ENCODE measurements at places on chromosomes 6 and 20.

DNA sequence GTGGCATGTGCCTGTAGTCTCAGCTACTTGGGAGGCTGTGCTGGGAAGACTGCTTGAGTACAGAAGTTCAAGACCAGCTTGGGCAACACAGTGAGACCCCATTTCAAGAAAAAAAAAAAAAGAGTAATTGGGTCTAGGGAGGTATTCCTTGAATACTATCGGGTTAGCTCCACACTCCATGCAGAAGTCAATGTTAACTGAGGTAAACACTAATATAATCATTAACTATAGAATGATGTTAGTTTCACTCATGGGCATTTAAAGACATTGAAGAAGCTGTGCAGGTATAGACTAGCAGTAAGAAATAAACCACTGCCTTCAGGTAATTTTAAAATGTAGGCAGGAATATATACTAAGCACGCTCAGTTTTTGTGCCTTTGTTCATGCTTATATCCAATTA lies 32.6 kb downstream of the MDN1 start:
- DNase-seq, result no peak

DNA sequence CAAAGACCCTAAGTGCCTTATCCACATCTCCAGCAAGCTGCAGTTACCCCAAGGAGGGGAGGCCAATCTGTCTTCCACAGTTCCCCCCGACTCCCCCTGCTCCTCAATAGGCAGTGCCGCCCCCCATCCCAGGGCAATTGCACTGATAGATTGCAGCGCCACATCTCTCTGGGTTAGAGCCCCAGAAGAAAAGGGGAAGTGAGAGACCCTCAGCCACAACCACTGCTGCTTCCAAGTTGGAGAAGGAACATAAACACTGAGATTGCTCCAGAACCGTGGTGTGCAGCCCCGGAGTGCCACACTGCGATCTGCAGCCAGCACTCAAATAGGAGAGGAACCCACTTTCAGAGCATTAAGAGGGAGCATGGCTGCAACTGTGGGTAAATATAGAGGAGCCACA lies 101.5 kb downstream of the RWDD2A start:
- DNase-seq, result no peak

GRCh38 chr6:10347561-10348327 lies 67.1 kb downstream of the TFAP2A start:
- no peak for DNase-seq

DNA sequence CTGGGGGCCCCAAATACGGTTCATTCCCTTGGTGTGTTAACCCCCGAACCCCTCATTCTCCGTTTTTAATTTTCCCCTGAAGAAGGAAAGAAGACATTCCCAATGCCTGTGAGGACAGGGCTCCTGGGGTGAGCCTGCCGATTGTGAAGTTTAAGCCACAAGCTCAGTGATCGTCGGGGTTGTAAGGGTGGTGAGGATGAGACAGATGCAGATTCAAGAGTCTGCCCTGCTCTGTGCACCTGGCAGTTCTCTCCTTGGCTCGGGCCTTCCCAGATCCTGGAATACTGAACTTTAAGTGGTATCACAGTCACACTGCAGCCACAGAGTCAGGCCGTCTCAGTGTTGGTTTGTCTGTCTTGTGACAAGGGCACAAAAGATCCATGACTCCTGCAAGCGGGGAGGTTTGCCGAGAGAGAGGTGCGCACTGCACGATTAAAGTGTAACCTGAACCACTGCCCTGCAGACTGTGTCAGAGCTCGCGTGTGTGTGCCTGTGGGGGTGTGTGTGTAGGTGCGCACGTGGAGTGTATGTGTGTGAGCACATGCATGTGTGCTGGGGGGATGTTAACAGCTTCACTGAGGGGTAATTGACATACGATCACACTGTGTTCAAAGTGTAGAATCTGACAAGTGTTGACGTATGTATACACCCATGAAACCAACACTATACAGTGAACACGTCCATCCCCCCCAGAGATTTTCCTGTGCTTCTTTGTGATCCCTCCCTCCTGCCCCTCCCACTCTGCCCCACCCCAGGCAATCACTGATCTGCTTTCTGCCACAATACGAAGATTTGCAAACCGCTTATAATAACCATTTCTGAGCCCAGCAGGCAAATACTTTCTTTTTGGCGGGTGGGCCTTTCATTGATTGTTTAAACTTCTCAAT lies 38.9 kb downstream of the RPP40 start:
- no peak for DNase-seq

DNA sequence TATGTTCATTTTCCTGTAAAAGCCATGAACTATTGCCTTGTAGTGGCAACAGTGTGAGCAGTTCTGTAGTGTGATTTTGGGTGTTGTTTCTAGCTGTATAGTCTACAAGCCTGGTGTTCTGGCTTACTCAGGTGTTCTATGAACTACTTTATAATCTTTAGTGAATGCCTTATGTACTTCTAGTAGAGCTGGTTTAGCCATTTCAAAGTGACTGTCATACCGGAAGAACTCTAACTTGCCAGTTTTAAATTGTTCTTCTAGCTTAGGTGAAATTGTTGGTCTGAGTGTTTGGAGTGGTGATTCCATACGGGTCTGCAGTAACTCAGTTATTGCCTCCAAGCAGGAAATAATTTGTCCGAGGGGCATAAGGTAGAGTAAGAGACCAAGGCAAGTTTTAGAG lies 150.2 kb upstream of the ZNF184 start:
- no peak for DNase-seq

GRCh38 chr20:1927217-1927616 lies 32.0 kb downstream of the SIRPA start:
- no peak for DNase-seq

- no peak for DNase-seq
Measured at GRCh38 chr6:31356216-31356945, 598 bp downstream of the HLA-B start.

DNA sequence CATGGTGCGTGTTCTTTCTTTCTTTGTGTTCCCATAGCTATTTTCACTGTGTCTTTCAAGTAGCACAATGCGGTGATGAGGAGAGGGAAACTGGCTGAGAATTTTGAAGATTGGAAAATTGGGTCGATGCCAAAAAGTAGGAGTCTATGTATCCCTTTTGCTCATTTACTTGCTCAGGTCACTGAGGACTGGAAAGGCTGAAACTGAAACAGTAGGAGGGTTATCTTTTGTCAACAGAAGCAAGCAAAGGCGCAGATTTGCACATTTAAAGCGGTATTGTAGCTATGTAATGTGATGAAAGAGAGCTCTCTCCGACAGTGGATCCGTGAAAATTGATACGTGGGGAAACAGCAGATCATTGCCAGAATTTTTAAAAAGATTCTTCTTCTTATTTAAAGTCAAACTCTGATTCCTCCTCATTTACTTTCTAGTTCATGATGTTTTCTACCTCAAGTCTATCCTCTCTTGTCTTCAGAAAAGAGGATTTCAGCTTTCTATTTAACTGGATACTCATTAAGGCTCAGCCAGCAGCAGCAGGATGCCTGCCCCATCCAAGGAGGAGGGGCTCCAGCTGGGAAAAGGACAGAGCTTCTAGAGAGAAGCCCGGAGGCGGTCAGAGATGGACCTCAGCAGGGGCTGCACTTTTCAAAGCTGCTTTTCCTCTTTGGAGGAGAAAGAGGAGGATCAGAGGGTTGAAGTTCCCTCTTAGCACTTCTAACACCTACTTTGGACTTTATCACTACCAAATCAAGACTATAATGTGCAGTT lies 15.9 kb upstream of the FYN start:
- no peak for DNase-seq

- no peak for DNase-seq
Measured at GRCh38 chr6:4925580-4925979, 78.3 kb downstream of the RPP40 start.

GRCh38 chr6:34020807-34021553 lies 124.9 kb downstream of the GRM4 start:
- no peak for DNase-seq

DNA sequence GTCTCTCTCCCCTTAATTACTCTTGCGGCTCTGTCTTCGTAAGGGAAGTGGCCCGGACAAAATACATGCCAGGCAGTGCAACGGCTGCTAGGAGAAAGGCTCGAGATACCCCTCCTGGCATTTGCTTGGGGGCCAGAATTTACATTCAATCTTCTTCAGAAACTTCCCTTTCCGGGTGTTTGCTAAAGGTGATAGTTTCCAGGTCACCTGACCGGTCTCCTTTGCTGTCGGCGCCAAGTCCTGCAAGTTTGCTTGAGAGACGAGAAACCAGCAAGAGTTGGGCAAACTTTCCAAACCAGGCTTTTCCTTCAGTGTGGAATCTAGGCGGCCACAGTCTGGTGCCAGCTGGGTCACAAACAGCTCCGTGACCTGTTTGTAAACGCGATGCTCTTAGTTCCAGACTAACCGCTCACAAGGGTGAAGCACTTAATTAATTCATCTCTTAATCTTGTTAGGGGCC lies 563 bp upstream of the SRSF3 start:
- DNase-seq, result peak; percentile 80

DNA sequence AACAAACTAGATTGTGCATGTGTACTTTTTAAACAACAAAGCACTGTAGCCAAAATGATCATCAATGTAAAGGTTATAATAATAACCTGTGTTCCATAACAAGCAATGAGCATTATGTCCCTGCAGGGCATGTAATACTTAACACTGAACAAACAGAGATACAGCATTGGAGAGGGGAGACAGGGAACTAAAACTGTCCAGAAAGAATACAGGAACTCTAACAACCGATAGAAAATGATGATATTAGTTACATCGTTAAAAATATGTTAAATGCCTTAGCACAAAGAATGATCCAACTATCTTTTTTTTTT lies 80.5 kb downstream of the COL9A1 start:
- no peak for DNase-seq

DNA sequence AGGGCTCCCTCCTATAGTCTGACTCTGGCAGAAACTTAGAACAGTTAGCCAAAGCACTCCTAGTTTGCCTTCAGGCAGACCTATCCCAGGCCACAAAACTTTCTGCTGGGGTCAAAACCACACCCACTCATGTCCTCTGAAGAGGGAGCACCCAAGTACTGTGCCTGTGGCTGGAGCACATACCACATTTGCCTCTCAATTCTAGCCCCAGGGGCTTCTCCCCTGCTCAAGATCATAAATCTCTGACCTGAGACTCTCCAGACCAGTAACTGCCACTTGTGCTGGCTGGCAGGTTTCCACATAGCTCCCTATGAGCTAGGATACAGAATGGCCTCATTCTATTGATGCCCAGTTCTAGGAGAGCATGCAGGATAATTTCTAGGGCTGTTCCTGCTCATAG lies 781.0 kb downstream of the EYS start:
- no peak for DNase-seq

GRCh38 chr20:5535125-5535756 lies 215.0 kb upstream of the SHLD1 start:
- DNase-seq, result no peak

GRCh38 chr6:7786214-7786661 lies 60.3 kb downstream of the BMP6 start:
- no peak for DNase-seq

- no peak for DNase-seq
Measured at GRCh38 chr6:135606392-135606791, 108.9 kb upstream of the AHI1 start.

DNA sequence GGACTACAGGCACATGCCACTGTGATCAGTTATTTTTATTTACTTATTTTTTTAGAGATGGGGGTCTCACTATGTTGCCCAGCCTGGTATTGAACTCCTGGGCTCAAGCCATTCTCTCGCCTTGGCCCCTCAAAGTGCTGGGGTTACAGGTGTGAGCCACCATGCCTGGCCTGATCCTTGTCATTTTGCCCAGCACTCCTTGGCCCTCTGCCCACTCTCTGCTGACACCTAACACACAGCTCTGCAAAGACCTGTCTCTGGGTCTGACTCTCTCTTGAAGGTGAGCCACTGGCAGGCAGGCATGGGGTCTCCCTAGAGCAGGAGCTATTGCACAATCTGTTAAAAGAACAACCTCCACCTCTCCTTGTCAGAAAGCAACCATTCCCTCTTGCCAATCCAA lies 155.6 kb downstream of the ZFP64 start:
- DNase-seq, result no peak

GRCh38 chr20:60341062-60341461 lies 382.8 kb downstream of the CDH26 start:
- no peak for DNase-seq

DNA sequence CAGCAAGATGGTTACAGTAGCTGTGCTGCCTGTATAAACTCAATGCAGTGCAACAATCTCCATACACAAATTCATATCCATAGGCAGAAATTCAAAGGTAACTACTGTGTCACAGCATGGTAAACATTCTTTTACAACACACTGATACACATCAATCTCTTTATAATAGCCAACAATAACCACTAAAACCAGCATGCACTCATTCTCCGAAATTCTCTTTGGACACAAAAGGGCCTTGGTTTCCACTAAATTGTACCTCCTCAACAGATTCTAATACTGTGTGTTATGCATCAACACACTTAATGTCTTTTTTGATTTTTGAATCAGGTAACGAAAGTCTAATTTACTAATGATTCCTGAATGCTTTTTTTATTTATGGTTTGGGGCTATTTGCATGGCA lies 1323.7 kb downstream of the GRIK2 start:
- DNase-seq, result no peak

DNA sequence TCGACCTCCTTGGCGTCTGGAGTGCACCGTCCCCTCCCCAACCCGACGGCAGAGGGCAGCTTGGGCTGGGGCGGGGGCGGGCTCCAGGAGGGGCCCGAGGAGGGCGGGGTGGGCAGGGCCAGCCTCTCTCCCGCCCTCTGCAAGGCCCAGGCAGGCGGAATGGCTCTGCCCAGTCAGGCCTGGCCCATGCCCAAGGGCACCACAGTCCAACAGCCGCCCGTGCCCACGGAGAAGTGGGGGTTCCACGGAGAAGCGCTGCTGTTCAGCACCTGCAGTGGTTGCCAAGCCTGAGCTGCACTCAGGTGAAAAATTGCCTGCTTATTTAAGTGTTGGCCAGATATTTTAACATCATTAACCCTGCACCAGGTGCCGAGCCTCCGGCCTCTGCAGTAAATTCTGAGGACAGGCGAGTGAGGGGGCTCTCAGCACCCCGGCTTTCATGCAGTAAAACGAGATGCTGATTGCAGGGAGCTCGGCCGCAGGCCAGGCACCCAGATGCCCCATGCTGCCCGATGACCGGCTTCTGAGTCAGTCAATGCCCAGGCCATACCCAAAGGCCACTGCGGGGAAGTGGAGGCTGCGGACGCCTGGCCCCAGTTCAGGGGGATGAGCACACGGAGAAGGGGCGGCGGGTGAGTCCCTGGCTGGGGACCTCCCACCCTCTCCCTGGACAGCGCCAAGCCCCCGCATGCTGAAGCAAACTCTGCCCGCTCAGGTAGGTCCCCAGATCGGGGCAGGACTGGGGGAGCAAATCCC lies at the start of gene SRMS:
TSS of gene SRMS (minus strand) at position 25 of the 756 bp plus-strand sequence. CDS start 286 bp downstream, outside the sequence.
- no peak for DNase-seq

DNA sequence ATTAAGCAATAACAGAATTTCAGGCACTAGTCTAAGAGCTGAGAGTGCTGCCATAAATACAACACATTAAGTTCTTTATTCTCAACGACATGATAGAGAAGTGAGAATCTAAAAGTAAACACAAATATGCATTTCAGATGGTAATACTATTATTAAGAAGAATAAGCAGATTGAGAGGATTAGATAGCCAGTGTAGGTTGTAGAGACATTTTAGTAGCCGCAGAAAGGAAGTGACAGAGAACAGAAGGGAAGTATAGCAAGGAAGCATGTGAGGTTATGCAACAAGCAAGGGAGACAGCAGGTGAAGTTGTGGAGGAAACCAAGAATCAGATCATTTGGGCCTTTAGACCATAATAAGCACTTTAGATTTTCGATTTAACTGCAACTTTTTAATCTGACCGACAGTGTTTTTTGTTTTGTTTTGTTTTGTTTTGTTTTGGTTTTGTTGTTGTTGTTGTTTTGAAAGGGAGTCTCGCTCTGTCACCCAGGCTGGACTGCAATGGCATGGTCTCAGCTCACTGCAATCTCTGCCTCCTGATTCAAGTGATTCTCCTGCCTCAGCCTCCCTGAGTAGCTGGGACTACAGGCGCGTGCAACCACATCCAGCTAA lies 737.0 kb upstream of the ADGRB3 start:
- no peak for DNase-seq

GRCh38 chr6:13873288-13874190 lies 51.2 kb upstream of the RNF182 start:
- DNase-seq, result peak; percentile 87
